ENCODE measurements at places on chromosomes 11 and 22.

- H3K36me3 ChIP-seq, result no peaks in the 10 kb centered on the region
- no peak overlapping the region for H3K4me3 ChIP-seq
- H3K27me3 ChIP-seq, result no peaks in the 10 kb centered on the region
- DNase-seq, result no peak
- no peak overlapping the region for H3K27ac ChIP-seq
- peaks cover 6% of the 10 kb centered on the region for H3K4me1 ChIP-seq
Measured at GRCh38 chr11:2571598-2572281, 126.9 kb downstream of the KCNQ1 start.

DNA sequence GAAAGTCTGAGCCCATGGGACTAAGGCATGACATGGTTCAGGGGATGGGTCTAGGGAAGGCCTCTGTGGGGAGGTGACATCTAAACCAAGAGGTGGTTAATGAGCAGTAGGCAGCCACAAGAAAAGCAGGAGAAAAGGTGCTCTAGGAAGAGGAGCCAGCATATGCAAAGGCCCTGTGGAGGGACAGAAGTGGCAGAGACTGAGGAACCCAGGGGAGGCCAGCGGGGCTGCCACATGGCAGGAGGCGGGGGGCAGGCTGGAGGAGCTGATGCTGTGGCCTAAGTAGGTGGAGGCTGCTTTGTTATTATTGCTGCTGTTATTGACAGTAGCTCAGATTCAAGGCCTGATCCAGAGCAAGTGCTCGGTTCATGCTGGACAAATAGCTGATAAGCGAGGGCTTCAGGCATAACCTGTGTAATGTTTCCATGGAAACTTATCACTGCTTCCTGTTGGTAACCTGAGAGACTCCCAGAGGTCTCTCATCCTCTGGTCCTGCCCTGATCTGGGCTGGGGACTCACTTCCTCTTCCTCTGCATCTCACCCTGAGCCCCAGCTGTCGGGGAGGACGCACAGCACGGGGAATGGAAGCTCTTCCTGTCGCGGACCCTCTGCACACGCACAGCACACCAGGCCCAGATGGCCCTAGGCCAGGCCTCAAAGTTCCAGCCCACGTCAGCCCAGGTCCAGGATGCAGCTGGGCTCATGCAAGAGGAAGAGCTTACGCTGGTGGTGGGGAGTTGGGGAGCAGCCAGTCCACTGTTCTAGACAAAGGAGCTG, 75.2 kb upstream of the TP53I11 start:
- no peaks in the 10 kb centered on the region for H3K36me3 ChIP-seq
- no peaks in the 10 kb centered on the region for H3K27me3 ChIP-seq
- no peak overlapping the region for H3K27ac ChIP-seq
- no peak overlapping the region for H3K4me3 ChIP-seq
- no peak for DNase-seq

DNA sequence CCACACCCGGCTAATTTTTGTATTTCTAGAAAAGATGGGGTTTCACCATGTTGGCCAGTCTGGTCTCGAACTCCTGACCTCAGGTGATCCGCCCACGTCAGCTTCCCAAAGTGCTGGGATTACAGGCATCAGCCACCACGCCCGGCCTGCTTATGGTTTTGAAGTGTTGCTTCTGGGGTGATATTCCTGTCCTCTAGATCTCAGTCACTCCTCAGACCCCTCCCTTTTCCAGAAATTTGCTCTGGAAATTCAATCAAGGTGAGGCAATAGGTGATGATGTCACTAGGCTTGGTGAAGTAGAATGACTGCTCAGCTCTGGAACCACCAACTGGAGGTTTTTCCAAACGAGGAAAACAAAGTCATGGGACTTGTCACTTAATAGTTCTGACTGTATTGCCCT, 36.6 kb upstream of the CREB3L1 start:
- no peaks in the 10 kb centered on the region for H3K27me3 ChIP-seq
- H3K4me3 ChIP-seq, result no peak overlapping the region
- H3K36me3 ChIP-seq, result no peaks in the 10 kb centered on the region
- peaks cover 13% of the 10 kb centered on the region for H3K4me1 ChIP-seq
- no peak overlapping the region for H3K27ac ChIP-seq
- no peak for DNase-seq

GRCh38 chr22:21858025-21858764, 9.2 kb downstream of the MAPK1 start:
- no peaks in the 10 kb centered on the region for H3K27me3 ChIP-seq
- H3K36me3 ChIP-seq, result no peaks in the 10 kb centered on the region
- H3K27ac ChIP-seq, result peak overlapping the region; percentile 45

DNA sequence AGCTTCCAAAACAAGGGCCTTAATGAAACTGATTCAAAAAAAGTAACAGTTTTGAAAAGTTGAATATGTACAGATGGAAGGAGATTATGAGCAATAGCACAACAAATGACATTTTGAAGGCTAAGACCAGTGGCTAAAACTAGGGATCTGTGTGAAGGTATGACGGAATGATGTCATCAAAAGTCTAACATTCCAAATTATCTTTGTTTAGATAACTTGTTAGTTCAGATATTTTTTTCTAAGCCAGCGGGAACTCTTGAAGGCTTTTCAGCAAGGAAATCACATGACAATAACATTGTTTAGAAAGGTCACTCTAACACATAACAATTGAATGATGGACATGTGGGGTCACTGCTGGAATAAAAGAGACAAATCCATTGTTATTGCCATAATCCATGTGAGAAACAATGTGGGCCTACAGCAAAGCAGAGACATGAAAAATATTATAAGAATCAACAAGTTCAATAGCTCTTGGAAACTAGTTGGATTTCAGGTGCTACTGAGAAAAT, 260.5 kb downstream of the CASP12 start:
- DNase-seq, result no peak
- no peak overlapping the region for H3K4me3 ChIP-seq

- H3K27me3 ChIP-seq, result no peaks in the 10 kb centered on the region
- H3K4me1 ChIP-seq, result no peaks in the 10 kb centered on the region
- H3K27ac ChIP-seq, result no peak overlapping the region
- H3K4me3 ChIP-seq, result no peak overlapping the region
- no peaks in the 10 kb centered on the region for H3K36me3 ChIP-seq
Measured at GRCh38 chr11:77115181-77115611, 12.6 kb downstream of the OMP start.

DNA sequence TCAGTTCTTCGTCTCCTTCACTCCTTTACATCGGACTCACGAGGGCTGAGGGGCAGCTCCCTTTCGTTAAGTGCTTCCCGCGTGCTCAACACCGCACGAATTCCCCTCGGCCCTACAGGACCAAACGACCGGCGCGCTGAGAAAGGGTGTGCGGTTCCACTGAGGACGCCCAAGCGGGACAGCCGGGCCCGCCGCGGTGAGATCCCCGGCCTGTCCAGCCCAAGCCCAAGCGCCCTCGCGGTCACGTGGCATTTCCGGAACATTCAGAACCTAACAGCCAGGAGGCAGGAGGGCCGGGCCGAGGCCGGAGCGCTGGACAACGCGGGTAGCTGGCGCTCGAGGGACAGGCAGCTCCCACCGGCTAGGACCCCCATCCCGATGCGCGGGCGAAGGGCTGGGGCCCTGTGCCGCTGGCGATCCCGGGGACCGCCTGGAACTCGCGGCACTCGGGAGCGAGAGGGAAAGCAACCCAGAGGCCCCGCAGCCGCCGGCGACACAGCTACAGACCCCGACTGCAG, 737 bp upstream of the STIP1 start:
- peak; percentile 80 for DNase-seq
- H3K4me1 ChIP-seq, result peaks cover 22% of the 10 kb centered on the region
- H3K36me3 ChIP-seq, result no peaks in the 10 kb centered on the region
- H3K27ac ChIP-seq, result peak overlapping the region; percentile 93
- peak overlapping the region; percentile 45 for H3K4me3 ChIP-seq

GRCh38 chr11:96967616-96968015, 577.8 kb downstream of the JRKL start:
- H3K4me3 ChIP-seq, result no peak overlapping the region
- H3K36me3 ChIP-seq, result no peaks in the 10 kb centered on the region
- no peak for DNase-seq
- H3K4me1 ChIP-seq, result no peaks in the 10 kb centered on the region
- no peak overlapping the region for H3K27ac ChIP-seq
- no peaks in the 10 kb centered on the region for H3K27me3 ChIP-seq

GRCh38 chr22:47836957-47837356, 1074.5 kb downstream of the TBC1D22A start:
- no peaks in the 10 kb centered on the region for H3K36me3 ChIP-seq
- DNase-seq, result no peak
- no peak overlapping the region for H3K4me3 ChIP-seq

DNA sequence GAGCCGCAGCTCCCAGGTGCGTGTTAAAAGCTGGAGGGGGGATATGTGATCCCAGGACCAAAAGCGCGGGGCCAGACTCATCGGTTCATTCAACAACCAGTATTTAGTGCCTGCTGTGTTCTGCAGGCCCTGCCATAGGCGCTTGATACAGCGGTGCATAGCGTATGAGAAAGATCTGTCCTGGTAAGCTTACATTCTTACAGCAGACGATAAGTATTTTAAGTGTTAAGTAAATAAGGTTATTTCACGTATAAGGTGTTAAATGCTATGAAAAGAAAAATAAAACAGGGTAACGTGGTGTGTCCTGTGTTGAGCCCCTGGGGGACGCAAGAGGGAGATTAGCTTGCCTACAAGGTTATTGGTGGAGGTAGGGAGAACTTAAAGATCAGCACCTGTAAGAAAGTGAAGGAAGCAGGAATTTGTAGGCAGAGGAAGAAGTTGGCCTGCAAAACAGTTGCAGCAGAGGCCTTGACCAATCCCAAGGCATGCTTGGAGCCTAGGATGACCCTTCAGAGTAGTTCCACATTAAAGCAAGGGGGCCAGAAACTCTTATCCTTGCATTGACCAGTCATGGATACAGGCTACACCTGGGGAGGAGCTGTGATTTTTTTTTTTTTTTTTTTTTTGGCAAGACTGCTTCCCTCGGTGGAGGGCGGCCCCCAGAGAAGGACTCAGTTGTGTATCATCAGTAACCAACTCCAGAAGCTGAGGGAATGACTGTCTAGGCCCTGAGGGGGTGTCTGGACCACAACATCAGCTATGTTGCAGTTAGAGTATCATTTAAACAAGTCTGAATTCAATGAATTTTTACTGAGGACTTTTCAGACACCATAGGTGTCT, 487 bp upstream of the LIPT2 start:
- no peak for DNase-seq
- peak overlapping the region; percentile 73 for H3K4me3 ChIP-seq
- no peaks in the 10 kb centered on the region for H3K4me1 ChIP-seq
- H3K36me3 ChIP-seq, result no peaks in the 10 kb centered on the region
- no peaks in the 10 kb centered on the region for H3K27me3 ChIP-seq
- peak overlapping the region; percentile 97 for H3K27ac ChIP-seq

DNA sequence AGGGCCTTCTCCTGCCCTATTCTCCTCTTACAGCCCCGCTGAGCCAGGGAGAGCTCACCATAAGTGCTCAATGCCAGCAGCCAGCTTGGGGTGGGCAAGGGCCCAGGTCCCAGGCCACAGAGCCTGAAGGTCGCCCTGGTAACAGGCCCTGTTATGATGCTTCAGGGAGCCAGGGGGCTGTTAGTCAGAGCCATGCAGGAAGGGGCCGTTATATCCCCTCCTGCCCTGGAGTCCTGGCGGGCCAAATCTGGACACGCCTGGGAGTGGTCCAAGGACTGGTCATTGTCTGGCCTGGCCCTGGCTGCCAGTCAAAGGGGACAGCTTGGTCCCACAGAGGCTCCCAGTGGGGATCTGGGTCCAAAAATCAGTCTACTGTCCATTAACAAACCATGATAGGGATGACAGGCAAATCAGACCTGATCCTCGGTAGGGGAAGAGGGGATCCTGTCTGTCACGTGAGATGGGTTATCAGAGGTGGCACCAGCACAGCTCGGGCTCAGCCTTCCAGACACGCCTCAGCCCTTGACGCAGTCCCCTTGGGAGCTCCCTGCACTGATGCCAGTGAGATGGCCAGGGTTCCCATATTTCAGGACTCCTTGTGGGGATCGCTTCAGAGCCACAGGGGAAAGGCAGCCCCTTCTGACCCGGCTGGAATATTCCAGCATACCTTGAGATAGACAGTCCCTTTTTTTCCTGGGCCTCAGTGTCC, 55.9 kb downstream of the LRRC32 start:
- DNase-seq, result no peak
- H3K27me3 ChIP-seq, result no peaks in the 10 kb centered on the region
- H3K4me3 ChIP-seq, result no peak overlapping the region
- H3K4me1 ChIP-seq, result peaks cover 26% of the 10 kb centered on the region
- H3K27ac ChIP-seq, result no peak overlapping the region
- no peaks in the 10 kb centered on the region for H3K36me3 ChIP-seq

- no peak overlapping the region for H3K4me3 ChIP-seq
- H3K27me3 ChIP-seq, result no peaks in the 10 kb centered on the region
- no peaks in the 10 kb centered on the region for H3K4me1 ChIP-seq
Measured at GRCh38 chr11:77660947-77661346, 23.4 kb upstream of the CLNS1A start.

GRCh38 chr22:49555526-49555925, 272.1 kb downstream of the BRD1 start:
- H3K4me3 ChIP-seq, result no peak overlapping the region
- H3K27ac ChIP-seq, result no peak overlapping the region
- no peak for DNase-seq
- H3K36me3 ChIP-seq, result no peaks in the 10 kb centered on the region
- H3K4me1 ChIP-seq, result no peaks in the 10 kb centered on the region

GRCh38 chr11:7578276-7578955, 64.6 kb downstream of the PPFIBP2 start:
- peaks cover 36% of the 10 kb centered on the region for H3K4me1 ChIP-seq
- DNase-seq, result no peak
- no peaks in the 10 kb centered on the region for H3K36me3 ChIP-seq
- peak overlapping the region; percentile 66 for H3K27ac ChIP-seq
- no peak overlapping the region for H3K4me3 ChIP-seq
- H3K27me3 ChIP-seq, result no peaks in the 10 kb centered on the region

- no peaks in the 10 kb centered on the region for H3K27me3 ChIP-seq
- DNase-seq, result no peak
- no peaks in the 10 kb centered on the region for H3K4me1 ChIP-seq
- H3K36me3 ChIP-seq, result no peaks in the 10 kb centered on the region
- no peak overlapping the region for H3K27ac ChIP-seq
Measured at GRCh38 chr22:36149441-36149840, 11.1 kb downstream of the APOL3 start.

GRCh38 chr11:131275580-131275979, 94.8 kb upstream of the NTM start:
- peak overlapping the region; percentile 56 for H3K27ac ChIP-seq
- H3K36me3 ChIP-seq, result no peaks in the 10 kb centered on the region
- H3K4me3 ChIP-seq, result no peak overlapping the region

GRCh38 chr11:102151784-102152525, 41.7 kb downstream of the YAP1 start:
- DNase-seq, result no peak
- peak overlapping the region; percentile 35 for H3K27ac ChIP-seq
- peaks cover 53% of the 10 kb centered on the region for H3K4me1 ChIP-seq
- no peak overlapping the region for H3K4me3 ChIP-seq

GRCh38 chr22:40237788-40238424, 60.2 kb downstream of the TNRC6B start:
- no peaks in the 10 kb centered on the region for H3K27me3 ChIP-seq
- no peak overlapping the region for H3K4me3 ChIP-seq
- no peaks in the 10 kb centered on the region for H3K36me3 ChIP-seq

- H3K4me1 ChIP-seq, result peaks cover 17% of the 10 kb centered on the region
- no peaks in the 10 kb centered on the region for H3K36me3 ChIP-seq
- peaks cover 64% of the 10 kb centered on the region for H3K27me3 ChIP-seq
- H3K4me3 ChIP-seq, result no peak overlapping the region
- H3K27ac ChIP-seq, result no peak overlapping the region
- DNase-seq, result no peak
Measured at GRCh38 chr11:120520091-120520822, 8.7 kb downstream of the GRIK4 start.

- H3K27ac ChIP-seq, result no peak overlapping the region
- no peak overlapping the region for H3K4me3 ChIP-seq
- H3K36me3 ChIP-seq, result no peaks in the 10 kb centered on the region
- DNase-seq, result no peak
Measured at GRCh38 chr11:90805172-90805571, 582.3 kb upstream of the CHORDC1 start.
